ENCODE measurements at places on chromosomes 16 and 17.

DNA sequence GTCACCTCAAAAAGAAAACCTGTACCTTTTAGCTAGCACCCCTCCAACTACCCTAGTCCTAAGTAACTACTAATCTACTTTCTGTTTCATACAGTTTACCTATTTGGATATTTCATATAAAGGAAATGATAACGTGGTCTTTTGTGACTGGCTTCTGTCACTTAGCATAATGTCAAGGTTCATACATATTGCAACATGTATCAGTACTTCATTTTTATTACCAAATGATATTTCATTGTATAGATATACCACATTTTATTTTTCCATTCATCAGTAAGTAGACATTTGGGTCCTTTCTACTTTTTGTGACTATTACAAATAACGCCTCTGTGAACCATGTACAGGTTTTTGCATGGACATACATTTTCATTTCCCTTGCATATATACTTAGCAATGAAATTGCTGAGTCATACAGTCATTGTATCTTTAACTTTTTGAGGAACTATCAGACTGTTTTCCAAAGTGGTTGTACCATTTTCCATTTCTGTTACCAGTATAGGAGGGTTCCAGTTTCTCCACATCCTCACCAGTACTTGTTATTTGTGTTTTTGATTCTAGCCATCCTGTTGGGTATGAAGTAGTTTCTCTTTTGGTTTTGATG lies 23.7 kb downstream of the MOSMO start:
- no peak for DNase-seq

- peak; percentile 49 for DNase-seq
Measured at GRCh38 chr17:32007463-32008298, 498 bp downstream of the LRRC37B start.

DNA sequence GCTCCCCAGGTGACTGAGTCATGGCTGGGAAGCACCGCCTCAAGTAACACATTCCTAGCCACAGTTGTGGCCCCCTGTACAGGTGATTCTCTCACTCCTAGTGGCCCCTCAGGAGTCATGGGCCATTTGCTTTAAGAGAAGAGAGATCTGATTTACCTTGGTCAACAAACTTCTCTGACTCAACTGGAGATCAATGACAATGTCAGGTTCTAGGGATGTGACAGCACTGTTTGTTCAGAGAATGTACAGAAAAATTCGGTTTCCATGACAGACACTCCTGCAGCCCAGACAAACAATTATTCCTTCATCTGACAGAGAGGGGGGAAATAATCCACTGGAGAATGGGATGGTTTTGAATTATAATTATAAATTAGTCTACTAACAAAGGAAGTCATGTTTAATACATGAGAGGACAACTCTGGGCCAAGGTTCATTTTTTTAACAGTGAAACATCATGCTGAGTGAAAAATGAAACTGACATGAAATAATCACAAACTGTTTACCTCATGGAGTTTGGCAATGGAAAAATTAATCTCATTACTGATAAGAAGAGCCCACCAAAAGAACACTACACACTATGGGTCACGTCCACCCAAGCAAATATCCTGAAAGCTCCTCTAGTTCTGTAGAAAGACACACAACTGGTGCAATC lies 9.7 kb downstream of the ERN1 start:
- DNase-seq: no peak

DNA sequence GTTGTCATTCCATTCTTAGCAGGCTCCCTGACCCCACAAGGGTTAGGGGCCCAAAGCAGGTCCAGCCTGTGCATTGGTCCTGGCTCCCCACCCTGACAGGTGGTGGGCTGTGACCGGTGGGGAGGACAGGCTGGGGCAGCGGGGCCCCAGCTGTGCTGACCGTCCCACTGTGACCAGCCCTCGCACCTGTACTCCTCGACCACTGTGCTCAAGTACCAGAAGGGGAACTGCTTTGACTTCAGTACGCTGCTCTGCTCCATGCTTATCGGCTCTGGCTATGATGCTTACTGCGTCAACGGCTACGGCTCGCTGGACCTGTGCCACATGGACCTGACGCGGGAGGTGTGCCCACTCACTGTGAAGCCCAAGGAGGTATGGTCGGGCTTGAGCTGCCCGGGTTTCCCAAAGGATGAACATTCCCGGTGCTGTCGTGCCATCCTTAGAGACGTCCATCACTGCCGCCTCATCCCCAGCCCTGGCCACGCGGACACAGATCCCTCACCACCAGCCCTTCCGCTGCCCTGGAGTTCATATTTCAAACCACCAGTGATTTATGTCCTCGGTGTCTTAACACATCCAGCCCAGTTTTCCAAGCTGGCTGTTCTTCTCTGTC lies 7.3 kb downstream of the DRC7 start:
- DNase-seq: no peak

DNA sequence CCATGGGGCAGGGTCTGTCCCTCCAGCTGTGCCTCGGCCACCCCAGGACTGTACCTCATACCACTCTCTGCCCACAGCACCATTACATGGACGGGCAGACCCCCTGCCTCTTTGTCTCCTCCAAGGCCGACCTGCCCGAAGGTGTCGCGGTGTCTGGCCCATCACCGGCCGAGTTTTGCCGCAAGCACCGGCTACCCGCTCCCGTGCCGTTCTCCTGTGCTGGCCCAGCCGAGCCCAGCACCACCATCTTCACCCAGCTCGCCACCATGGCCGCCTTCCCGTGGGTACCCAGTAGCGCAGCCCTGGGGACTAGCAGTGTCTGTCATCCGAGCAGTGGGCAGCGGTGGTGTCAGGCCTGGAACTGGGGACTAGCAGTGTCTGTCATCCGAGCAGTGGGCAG lies 2.6 kb upstream of the RHBDL1 start:
- no peak for DNase-seq

DNA sequence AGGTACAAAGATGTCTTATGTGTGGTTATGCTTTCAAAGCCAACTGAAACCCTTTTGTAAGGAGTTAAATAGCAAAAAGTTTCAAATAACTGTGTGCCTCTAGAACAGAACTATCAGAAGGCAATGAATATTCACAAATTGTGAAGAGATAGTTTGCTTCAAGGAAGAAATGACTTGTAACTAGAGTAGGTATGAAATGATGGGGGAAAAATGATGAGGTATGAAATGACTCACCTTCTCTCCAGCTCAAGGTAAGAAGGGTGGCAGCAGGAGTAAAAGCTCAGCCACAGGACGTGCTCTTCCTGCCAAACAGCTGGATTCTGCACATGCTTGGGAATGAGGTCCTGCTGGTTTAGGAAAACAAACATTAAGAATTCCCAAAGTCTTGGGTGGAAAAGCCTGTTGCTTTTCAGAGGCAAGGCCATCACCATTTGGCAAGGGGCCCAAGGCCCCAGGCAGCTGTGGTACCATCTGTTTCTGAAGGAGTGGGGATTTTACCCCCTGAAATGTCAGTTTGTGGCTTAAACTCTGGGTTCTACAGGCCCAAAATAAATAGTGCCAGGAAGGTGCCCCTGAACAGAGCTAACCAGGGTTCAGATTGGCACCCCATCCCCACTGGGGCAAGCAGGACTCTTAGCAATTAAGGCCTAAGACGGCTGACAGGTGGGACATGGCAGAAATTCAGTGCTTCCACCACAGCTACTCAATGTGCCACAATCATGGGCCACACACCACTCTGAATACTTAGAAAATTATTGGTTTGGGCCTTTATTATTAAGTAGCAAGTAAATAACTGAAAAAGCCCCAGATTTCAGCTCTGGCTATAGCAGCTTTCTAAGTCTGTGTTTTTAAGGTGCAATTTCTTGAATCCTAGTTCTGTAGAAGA lies 13.3 kb downstream of the HERPUD1 start:
- no peak for DNase-seq

DNA sequence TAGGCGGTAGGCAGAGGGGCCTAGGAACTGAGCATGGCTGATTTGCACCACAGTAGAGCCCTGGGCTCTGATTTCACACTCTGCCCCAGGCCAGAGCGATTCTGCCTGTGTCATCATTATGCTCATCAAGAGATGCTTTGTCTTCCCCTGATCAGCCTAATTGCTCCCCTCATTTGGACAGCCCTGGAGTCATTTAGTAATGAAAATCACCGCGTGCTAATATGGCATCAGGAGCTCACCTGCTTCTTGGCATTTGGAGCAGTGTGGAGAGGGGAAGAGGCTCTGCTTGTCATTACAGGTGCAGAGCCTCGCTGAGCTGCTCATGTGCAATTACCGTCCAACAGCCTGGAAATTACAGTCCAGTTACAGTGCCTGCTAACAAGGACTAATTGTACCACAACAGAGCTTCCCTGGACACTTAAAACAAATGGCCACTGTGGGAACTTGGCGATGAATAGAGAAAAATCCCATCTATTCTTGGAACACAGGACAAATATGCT lies 157.1 kb upstream of the WSCD1 start:
- DNase-seq: no peak

DNA sequence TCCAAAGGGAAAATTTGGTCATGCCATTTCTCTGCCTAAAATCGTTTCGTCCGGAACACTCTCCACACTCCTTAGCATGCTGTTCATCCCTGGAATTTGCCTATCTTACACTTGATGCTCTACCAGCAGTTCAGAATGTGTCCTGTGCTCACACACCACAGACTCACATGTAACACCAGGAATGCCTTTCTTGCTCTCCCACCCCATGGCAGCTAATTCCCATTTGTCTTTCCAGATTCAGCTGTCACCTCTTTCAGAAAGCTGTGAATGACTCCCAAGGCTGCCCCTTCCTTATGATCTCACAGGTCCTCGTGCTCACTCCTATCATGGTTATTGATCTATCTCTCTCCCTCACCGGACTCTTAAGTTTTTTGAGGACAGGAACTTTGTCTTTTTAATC lies 38.1 kb downstream of the HYDIN start:
- DNase-seq: no peak

DNA sequence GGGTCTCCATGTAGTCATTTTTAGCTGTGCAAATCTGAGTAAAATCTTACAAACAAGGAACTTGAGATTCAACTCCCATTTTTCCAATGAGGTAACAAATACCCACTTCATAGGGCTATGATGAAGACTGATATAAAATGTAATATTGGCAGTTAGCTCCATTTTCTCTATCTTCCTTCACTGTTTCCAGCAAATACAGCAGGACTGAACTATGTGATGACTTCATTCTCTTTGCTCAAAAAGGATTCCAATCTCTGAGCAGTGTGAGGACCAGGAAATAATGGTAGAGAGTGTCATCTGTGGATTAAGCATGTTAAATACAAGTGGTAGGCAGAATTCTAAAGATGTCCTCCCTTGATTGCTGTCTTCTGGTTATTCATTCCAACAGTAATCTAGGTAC lies 18.3 kb downstream of the RND2 start:
- DNase-seq: no peak

DNA sequence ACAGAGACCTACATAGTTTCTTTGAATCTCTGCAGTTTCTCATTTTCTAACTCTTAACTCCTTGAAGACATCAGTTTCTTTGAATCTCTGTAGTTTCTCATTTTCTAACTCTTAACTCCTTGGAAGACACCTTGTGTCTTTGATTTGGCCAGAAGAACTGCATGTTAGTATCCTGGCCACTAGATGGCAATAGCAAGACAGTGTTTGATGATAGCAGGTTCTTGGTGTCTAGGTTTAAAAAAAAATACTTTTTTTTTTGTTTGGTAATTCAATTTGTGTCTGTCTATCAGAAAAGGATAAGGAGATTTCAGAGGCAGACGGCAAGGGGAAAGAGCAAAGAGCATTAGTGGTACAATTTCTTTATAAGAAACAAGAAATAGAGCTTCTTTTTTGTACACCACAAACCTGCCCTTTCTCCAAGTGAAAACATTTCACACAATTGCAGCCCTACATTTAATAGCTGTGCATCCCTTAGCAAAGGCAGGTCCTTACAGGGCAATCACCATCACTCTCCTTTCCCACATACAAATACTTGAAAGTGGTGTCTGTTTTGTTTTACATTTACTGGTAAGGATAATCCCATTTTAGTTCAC lies 1324.9 kb upstream of the CDH8 start:
- no peak for DNase-seq

DNA sequence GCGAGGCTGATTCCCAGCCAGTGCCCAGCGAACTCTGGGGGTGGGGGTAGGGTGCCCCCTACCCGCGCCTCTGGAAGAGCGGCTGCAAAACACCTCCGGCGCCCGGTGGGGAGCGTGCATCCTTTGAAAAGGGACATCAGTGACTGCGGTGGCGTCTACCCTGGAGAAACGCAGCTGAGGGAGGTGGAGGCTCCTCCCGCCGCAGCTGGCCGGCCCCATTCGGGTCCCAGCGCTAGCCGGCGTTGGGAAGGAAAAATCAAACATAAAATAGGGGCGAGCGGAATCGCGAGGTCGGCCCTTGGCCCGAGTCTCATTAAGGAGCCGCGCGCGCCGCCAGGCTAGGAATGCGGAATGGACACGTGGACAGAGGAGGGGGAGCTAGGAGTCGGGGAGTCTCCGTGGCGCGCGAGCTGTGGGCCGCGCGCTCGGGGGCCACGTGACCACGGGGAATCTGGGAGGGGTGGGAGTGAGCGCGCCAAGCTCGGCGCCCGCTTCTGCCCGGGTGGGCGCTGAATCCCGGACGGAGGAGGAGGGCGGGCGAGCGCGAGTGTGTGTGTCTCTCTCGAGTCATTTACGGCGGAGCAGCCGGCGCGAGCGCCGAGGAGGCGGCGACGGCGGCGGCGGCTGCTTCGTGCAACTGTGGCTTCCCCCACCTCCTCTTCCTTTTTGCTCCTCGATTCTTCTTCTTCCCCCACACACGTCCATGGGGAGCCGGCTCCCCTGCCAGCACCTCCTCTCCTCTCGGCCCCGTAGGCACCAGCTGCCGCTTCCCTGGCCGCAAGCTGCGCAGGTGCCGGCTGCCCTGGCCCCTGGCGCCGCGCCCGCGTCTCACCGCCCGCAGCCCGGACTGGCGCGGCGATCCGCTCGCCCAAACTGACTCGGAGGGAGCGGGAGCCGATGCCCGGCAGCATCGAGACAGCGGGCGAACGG lies at the start of gene TMEM132E:
Gene TMEM132E (plus strand): TSS at position 566 of the 930 bp plus-strand sequence. CDS start 1,495 bp downstream, outside the sequence.
- DNase-seq: no peak

DNA sequence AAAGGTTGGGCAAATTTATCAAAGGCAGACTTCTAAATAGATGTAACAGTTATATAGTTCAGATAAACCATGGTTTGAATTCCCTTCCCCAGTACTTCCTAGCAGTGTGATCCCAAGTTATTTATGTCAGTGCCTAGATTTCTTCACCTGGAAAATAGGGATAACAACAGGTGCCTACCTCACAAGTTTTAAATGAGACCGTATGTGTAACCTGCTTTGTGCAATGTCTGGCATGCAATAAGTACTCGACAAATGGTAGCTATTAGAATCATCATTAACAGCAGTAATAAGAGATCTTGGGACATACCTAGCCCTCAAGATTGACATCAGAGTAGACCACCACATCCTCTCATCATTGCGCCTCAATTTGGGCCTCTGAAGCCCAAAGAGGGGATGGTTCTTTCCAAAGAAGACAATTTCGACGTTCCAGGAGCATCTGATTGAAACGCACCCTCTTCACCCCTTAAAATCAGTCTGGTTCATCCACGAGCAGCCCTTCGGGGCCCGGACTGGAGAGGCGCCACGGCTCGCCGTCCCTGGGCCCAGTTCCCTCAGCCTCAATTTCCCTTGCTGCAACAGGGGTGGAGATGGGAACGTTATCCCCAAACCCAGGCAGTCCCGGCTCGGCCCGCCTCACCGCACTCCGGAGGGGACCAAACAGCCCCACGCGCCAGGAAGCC lies 541 bp downstream of the ACACA start:
- DNase-seq: no peak

GRCh38 chr17:12388226-12388625 lies 277.5 kb upstream of the MYOCD start:
- DNase-seq: no peak
